Activated CD4-positive, alpha-beta T cell treated with anti-CD3 and anti-CD28 coated beads for 24 hours (primary cell): ENCODE measurements at places on chromosomes 12 and 14.

DNA sequence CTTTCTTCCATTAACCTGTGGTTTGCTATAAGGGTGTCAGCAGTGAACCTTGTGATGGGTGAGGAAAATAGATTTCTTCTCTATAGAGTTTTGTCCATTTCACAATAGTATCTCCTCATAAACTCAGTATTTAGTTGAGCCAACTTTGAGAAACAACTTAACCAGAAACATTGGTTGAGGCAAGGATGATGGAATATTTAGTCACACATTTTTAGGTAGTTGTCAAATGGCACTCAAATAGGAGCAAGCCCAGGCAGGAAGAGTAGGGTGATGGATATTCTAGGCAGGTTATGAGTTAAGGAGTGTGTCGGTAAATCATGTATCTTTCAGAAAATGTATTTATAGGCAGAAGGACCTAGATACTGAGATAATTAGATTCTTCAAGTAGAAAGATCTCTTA is 1267.6 kb downstream of the SLC16A7 start:
- no peak for DNase-seq

- DNase-seq = no peak
Observed at GRCh38 chr12:69123919-69124638, 115.3 kb upstream of the CPSF6 start.

GRCh38 chr12:43113135-43113534 is 438.9 kb downstream of the ADAMTS20 start:
- DNase-seq = no peak

DNA sequence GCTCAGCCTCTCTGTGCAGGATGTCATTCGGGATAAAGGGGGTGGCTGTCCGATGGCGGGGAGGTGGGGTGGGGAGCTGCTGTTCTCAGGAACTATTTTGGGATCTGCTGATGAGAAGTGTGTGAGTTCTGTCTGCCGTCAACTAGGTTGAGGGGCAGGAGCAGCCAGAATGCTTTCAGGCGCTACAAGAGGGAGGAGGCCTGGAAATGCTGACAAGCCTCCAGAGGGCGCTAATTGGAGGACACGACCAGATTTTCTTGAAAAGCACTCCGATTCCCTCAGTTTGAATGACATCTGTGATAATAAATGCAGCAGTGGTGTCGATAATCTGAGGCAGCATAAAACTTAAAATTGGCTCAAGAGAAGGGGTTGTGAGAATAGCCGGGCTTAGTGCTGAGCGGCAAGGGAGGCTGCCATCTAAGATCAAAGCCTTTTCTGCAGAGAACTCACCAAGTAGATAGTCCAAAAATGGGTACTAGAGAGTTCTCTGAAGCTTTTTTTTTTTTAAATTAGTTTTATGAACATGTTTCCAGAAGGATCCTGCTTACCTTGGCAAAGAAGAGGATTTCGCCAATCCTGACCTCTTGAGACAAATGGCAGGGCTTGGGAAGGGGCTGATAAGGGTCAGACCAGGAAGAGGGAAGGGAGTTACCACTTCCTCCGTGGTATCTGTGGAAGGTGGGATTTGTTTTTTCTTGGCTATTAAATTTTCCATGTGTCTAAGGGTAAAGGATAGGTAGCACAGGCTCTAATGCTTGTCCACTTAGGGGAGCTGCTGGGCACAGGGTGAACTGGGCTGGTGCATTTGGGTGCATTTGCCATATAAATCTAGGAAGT is 94.4 kb downstream of the CRACR2A start:
- no peak for DNase-seq

DNA sequence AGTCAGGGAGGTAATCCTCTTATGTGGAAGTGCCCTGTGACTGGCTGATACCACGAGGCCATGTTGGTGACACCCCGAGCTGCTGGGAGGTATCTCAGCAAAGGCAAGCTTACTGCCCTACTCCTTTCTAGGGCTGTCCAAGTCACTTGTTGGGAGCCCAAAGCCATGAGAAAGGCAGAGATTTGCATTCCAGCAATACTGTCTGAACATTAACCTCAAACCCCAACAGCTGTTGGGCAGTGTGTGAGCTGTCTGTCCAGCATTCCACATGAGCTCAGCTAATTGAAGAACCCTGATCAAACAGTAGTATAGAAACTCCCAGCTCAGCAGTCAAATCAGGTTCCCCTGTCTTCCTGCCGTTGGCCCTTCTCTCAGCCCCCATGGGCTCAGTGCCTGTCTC is 9.2 kb downstream of the ABHD4 start:
- no peak for DNase-seq

- no peak for DNase-seq
Observed at GRCh38 chr14:96538990-96539317, 36.8 kb downstream of the PAPOLA start.

DNA sequence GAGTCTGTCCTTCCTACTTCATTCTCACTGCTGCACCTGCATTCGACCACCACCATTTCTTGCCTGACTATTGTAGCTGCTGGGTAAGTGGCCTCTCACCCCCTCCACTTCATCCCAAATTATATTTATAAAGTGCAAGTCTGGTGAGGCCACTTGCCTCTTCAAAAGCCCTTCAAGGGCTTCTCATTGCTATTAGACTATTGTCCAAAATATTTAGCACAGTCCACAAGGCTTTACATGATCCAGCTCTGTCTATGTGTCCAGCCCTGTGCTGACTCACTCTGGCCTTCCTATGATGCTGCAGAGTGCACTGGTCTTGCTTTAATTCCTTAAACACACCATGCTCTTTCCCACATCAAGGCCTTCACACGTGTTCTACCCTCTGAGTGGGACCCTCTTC is 46.0 kb downstream of the PAH start:
- no peak for DNase-seq

GRCh38 chr14:77139540-77140358 is 1.8 kb downstream of the ZDHHC22 start:
- peak; percentile 41 for DNase-seq

- DNase-seq = no peak
Observed at GRCh38 chr12:57759360-57759980, 4.6 kb downstream of the MARCHF9 start.

GRCh38 chr12:109951136-109951535 is 45.0 kb downstream of the GIT2 start:
- no peak for DNase-seq

- DNase-seq = no peak
Observed at GRCh38 chr12:90936230-90937005, 18.6 kb downstream of the CCER1 start.

DNA sequence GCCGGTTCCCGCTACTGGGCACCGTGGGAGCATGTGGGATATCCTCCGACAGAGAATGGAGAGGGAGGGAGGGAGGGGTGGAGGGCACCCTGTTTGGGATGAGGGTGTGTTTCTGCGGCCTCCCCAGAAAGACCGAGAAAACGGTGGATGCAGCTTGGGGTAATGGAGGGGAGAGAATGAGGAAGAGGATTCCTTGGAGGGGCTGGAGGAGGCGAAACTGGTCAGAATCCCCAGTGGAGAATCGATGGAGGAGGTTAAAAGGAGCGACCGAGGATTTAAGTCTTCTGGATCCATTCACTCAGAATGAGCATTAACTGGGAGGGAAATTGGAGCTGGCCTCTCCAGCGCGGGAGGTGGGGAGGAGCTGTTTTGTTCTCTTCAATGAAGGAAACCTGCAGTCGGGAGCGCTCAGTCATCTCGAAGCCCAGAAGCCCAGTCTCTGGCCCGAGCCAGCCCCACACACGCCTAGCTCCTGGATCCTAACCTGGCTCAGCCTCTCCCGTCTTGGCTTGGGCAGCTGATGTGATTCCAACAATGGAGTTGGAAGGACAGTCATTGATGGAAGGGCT is 581 bp downstream of the ARG2 start:
- DNase-seq = no peak

DNA sequence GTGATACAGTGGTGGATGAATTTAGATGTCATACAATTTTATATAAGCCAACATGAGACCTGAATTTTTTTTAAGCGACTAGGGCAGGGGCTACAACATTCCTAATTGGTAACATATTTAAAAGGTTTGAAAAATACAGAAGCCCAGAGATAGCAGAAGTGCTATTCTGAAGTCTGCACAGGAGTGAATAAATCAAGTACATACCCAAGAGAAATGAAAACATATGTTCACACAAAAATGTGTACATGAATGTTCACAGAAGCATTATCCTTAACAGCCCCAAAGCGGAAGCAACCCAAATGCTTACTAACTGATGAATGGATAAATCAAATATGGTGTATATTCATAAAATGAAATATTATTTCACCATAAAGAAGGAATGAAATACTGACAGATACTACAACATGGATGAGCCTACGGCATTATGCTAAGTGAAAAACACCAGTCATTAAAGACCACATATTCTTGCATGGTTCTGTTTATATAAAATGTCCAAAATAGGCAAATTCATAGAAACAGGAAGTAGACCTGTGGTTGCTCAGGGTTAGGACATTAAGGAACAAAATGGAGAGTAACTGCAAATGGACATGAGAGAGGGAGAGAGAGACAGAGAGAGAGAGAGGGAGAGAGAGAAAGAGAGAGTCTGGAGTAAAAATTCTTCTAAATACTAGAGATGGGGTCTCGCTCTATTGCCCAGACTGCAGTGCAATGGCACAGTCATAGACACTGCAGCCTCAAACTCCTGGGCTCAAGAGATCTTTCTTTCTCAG is 28.0 kb upstream of the GXYLT1 start:
- no peak for DNase-seq

GRCh38 chr14:68263563-68264259 is 444.1 kb downstream of the RAD51B start:
- no peak for DNase-seq

DNA sequence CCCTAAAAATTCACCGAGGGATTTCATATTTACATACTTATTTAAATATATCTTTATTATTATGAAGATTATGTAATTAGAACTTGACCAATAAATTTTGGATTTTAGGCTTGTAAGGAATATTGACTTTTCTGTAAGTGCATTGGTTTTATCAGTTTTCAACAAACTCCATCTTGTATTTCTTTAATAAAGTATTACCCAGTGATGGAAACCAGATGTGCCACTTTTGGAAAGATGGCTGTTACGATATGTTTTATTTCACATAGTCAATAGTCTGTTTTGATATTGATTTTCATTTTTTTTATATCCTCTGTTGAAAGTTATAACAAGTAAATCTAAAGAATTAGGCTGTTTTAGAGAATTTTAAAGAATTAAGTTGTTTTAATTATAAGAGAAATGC is 1.8 kb downstream of the MON2 start:
- no peak for DNase-seq
